Psoas muscle (tissue), 8 donors: ENCODE measurements at places on chromosomes 2 and 18.

GRCh38 chr2:134718023-134718816 is 580 bp downstream of the TMEM163 start:
- DNase-seq: peak; percentile 21

DNA sequence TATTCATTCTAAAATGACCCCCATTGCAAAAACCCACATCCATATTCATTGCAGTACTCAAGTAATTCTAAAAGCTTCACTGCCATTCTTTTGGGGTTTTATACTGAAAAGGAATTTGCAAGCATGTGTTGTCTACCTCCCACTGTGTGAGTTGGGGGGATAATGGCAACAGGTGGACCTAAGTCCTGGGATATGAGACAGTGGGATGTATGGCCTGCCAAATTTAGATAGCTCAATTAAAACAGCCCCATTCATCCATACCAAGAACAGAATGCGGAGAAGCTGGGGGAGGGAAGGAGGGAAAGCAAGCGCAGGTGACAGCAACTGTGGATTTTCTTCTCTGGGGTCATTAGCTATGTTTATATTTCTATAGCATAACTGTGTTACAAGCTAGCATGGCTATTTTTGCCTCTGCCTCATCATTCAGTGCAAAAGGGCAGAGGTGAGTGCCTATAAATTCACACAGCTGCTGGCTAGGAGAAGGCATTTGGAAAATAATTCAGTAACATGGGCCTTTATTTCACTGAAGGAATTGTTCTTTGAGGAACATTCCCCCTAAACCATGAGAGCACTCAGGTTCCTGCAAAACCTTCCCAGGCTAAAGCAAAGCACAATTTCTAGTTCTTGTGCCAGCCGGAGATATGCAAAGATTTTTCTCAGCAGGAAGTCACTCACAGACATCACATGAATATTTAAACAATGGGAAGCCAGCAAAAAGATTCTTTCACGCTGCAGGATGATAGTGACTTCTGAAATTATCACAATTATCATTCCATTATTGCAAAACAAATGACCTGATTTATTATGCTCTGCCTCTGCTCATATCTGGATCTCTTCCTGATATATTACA is 393.9 kb upstream of the ACVR2A start:
- DNase-seq: no peak

DNA sequence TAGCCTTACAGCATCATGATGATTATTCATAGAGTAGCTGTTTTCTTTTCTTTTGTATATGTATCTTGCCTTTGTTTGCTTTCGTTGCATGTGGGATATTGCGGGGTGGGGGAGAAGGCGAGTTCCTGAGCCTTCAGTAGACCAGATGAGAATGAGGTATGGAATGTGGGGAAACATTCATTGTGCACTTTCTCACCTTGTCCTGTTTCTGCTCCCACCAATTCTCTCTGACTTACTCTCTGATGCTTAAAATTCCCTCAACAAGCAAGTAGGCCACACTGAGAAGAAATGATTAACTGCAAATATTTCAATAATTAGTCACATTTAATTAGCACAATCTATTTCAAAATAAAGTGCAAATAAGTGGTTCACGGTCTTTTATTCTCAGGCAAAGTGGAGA is 31.0 kb downstream of the GKN2 start:
- no peak for DNase-seq

DNA sequence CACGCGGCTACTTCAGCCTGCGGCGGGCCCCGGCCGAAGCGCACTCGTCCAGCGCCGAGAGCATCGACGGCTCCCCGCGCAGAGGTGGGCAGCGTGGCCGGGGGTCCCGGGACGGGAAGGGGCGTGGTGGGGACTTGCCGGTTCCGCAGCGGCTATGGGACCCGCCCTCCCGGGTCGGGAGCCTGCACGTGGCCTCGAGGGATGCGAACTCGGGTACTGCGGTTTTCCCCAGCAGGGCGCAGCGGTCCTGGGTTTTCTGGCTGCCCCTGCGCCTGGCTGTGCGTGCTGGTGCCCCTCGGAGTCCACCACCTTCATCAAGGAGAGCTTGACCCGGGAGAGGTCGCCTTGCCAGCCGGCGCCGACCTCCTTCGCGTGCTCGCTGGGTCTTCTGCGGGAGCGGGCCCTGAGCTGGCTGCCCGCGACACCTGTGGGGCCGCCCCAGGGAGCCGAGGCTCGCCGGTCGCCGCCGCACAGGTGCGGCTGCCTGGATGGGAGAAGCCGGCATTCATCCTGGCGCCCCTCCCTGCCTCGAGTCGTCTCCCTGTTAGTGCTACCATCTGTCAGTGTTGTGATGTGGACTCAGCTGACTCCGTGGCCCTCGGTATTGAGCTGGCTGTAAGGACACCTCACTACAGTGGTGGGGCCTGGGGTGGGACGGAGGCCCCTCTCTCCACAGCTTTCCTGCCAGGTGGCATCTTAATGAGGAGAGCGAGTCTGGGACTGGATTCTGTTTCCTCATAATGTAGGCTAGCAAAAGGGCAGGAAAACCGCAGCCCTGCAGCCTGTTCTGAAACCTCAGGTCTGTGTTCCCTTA is 177.3 kb downstream of the AGAP1 start:
- peak; percentile 40 for DNase-seq

DNA sequence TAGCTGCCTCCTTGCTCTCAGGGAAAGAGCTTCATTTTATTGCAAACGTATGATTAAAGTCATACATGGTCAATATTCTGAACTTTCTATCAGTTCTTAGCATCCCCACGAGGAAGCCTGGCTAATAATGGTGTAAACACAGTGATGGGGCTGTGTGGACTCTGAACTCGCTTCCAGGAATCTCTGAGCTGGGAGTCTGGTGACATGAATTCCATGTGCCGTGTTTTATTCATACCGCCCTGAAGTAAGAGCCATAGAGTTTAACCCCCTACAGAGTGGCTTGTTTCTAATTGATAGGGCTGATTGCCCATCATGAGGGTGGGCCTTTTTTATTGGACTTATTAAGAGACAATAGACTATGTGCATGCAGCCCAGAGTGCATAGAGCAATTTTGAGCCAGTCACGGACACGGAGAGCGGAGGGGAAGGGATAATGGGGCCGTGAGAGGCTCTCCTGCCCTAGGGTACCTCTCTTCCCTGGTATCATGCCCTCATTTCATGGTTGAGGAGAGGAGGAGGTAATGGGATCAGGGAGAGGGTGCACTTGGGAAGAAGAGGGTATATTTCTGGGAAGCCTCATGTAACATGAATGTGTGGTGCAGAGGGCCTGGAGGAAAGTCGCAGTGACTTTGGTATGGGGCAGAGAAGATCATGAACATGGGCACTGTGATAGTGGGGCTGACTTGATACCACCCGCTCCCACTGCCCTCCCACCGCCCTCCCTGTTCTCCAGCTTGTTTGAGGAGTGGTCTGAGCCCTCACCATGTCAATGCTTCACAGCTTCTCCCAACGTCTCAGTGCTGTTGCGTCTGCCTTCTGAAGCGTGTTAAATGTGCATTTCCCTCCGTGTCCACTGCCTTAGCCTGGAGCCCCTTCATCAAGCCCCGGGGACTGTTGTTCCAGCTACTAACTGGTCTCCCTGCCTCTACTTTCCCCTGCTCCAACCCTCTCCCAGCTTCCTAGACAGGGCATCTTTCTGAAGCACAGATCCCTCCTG is 73.2 kb downstream of the IL1R2 start:
- DNase-seq: no peak

GRCh38 chr2:237971661-237972060 is 4.8 kb downstream of the UBE2F start:
- no peak for DNase-seq

GRCh38 chr18:9516437-9517064 is 41.2 kb downstream of the RALBP1 start:
- DNase-seq: no peak

DNA sequence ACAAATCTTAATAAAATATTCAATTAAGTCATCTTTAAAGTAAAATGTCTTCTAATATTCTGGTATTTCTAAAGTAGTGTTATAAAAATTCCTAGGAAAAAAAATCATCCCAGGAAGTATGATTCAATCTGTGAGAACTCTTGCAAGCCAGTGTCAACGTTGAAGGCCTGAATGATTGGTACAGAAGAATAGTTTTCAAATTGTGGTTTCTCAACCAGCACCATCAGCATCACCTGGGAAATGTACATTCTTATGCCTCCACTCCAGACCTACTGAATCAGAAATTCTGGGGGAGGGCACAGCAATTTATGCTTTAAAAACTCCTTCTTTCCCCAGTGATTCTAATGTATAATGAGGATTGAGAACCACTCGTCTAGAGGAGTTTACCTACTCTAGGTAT is 62.3 kb upstream of the C2orf15 start:
- DNase-seq: no peak

DNA sequence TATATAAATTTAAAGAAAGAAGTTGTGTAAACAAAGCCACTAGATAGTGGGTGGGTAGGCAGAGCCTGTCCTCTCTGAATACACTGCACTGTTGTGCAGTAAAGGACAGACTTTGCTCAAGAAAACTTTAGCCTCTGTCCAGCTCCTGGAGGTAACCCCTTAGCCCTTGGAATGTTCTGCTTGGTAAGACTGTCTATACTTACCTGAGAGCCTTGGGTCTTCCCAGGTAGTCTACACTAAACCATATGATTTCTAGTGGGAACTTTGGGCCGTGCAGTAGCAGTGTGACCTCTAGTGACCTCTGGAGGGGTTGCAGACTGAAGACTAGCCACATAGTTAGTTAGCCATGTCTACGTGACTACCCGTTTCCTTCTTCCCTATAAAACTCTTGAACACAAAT is 678.3 kb upstream of the NRXN1 start:
- DNase-seq: no peak

DNA sequence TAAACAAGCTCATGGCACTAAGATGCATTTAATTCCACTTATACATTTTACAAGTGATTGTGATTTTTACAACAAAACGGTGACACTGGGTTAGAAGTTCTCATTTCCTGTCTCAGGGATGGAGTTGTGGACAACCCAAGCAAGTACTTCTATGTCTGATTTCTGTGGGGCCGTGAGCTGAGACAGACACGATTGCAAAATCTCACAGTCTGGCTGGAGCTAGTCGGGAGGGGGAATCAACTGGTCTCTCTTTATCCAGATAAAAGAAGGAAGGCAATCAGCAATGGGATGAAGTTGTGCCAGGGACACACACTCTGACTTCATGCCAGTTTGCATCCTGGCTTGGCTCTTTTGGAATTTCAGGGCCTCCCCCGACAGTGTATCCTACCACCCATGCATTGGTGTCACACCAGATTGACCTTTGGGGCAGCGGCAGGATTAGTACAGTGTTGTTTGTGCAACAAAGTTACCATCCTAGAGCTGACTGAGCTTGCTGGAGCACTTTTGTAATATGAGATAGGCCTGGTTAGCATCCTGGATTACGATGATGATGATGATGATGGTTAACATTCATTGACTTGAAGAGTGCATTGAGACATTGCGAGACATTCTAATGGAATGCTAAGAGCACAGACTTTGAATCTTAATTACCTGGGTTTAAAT is 98.8 kb downstream of the CTAGE1 start:
- DNase-seq: no peak

DNA sequence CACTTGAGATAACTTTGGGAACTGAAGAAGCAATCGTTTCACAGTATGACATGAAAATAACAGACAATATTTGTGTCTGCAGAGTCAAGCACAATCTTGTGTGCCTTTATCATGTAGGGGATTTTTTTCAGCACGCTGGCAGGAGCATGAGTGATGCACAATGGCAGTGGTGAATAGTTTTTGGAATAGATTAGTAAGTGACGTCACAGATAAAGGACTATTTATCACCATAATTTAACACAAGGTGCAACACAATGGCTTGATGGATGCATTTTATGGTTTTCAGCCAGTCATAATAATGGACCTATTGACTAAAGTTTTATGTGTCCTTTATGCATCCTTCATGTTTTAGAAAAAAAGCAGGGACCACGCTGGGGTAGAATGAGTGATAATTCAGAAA is 559.8 kb upstream of the FANCL start:
- no peak for DNase-seq

DNA sequence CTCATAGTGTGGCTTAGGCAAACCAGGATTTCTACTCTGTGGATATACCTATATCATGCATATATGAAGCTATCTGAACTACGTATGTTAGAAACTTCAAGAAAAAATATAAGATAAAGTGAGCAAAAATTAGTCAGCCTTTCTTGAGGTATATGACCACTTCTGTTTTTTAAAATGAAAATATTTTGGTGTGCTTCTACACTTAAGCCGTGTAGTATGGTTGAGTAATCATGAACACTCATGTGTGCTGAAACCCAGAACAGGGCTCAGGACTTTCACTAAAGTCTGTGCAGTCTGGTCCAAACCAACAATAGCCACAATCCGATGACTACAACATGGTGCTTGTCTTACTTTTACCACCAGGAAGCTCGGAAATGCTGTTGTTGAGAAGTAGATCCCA is 48.9 kb upstream of the TMEM177 start:
- no peak for DNase-seq

DNA sequence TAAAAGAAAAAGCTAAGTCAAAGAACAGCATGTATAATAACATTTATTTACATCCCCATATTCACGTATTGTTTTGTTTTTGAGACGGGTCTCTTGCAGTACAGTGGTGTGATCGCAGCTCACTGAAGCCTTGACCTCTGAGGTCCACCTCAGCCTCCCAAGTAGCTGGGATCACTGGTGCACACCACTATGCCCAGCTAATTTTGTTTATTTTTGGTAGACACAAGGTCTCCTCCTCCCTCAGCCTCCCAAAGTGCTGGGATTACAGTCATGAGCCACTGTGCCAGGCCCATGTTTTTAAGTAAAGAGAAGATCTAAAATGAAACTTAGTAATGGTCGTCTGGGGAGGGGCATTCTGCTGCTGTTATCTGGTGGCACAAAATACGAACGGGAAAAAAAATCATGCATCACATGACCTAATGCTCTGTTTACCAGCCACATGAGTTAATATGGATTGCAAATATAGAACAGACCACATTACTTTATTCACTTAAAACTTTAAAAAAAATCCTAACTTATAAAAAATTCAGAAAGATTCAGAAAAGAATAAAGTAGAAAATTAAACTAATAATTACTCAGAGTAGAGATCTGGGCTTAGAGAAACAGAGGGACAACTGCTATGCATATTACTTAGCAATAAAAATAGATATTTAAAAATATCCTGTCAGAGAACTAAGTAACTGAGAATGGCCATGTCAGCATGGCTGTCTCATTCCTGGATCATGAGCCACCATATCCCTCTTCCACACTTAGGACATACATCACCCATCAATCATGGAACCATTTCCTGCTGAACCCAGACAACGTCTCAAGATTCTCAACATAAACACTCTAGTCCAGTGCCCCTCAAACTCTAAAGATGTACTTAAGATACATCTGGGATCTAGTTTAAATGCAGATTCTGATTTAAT is 7.3 kb downstream of the MMADHC start:
- no peak for DNase-seq

DNA sequence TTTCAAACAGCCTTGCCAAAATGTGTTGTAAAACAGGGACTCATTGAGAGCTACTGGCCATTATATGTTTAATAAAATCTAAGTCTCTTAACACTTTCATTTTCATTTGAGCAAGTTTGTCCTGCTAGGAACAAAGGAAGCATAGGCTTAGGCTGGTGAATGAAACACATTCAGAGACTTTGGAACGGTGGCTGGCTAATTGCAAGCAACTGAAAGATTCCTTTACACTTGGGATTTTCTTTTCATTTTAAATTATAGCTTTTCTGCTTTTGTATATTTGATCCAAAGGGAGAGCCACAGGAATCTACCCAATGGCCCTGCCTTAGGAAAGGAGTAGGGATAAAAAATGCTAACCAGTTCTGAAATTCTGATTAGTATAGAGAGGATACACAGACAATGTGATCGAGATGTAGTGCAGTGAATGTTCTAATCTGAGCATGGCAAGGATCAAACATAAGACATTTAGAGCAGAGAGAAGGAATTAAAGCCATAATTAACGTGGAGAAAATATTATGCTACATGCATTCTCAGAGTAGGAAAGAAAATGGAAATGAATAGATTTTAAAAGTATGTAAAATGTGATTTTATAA is 911.4 kb upstream of the SLC39A10 start:
- no peak for DNase-seq
